ENCODE measurements at places on chromosomes 4 and X.

DNA sequence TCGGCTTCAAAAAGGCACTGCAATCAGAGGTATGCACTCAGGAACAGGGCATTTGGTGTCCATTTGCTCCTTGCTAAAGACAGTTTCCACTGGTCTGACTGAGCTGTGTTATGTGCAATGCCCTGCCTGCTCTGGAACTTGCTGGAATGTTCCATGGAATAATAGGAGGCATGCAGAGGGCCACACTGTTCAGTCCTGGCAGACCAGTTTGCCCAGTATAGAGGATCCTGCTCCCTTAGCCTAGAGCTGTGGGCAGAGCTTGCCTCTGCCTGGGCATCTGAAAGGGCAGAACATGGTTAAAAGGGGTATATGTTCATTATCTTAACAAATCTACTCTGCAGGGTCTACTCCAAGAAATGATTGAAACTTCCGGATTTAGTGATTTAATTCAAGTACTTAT lies 27.8 kb upstream of the CD99L2 start:
- no peak for DNase-seq

- DNase-seq: no peak
These were observed 292.9 kb downstream of the IL1RAPL1 start for GRCh38 chrX:28880136-28880535.

GRCh38 chrX:130295519-130296296 lies 27.0 kb upstream of the ZNF280C start:
- DNase-seq: no peak

GRCh38 chr4:147560625-147561024 lies 56.6 kb upstream of the TMEM184C start:
- no peak for DNase-seq

GRCh38 chr4:114036426-114036825 lies 57.0 kb upstream of the ARSJ start:
- DNase-seq: no peak

GRCh38 chr4:141158219-141158618 lies 24.9 kb upstream of the RNF150 start:
- no peak for DNase-seq

DNA sequence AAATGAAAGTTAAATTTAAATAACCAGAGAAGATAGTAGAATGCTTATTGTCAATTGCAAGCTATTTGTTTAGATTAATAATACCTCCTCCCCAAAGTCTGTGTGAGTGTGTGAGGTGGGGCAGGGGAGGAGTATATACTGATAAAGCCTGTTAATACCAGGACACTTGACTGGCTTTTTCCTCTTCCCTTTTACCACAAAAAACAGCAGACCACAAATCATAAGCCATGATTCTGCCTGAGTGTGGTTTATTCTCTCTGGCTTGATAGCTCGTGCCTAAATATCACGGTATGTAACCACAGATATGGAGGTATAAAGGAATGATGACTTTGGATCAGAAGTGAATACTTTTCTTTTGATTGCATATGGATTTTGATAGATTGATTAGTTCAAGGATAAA lies 21.9 kb upstream of the SCRG1 start:
- no peak for DNase-seq

DNA sequence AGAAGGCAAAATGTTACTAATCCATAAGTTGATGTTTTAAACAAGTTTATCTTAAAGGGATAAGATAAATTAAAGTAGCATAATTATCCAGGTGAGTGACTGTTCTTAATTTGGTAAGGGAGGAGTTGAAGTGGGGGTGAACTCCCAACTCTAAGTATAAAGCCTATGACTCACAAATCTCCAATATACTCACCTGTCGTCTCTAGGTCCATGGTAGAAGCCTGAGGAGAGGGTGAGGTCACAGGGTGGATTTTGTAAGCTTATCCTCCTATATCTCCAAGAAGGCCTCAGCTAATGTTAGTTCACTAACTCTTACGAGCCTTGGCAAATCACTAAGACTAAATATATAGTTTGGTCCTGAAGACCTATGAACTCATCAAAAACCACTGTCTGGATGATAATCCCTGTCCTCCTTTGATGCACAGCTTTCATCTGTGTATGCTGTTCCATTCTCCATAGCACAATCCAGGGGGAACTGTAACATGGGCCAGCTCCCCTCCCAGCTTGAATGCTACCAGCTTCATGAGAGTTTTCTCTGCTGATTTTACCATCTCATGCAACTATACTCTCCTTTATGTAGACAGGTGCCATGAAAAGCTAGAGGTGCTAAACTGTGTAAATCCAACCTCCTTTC lies 158.7 kb downstream of the BTC start:
- no peak for DNase-seq

DNA sequence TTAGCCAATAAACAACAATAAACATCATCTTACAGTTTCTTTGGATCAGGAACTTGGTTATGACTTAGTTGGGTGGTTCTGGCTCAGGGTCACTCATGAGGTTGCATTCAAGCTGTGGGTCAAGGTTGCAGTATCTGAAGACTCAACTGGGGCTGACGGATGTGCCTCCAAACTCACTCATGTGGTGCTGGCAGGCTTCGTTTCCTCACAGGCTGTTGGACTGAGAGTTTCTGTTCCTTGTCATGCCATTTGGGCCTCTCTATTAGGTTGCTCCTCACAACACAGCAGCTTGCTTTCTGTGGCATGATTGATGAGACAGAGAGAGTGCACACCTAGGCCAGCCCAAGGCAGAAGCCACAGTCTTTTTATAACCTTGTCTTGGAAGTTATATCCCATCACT lies 20.7 kb downstream of the FRMPD3 start:
- no peak for DNase-seq

GRCh38 chrX:69014200-69014599 lies 151.1 kb downstream of the PJA1 start:
- DNase-seq: no peak

DNA sequence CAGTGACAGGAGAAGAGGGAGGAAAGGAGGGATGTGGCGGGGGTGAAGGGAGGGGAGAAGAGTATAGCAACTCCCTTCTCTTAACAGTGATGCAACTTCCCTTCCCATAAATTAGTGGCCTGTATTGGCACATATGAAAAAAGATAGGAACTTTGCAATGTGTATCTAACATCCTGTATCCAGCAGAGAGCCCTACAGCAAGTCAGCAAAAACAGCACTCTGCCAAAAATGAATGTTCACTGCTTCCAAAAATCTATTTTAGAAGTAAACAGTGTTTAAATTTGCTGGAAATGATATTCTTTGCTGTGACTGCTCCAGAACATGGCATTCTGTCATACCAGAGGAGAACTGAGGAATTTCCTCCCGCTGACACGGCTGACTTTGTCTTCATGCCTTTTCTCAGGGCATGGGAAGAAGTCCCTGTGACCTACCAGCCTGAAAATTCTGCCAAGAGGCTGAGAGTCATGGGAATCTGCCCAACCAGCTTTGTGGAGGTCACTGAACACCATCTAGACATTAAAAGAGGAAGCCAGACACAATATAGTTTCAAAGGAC lies 343.4 kb upstream of the RASGEF1B start:
- no peak for DNase-seq

DNA sequence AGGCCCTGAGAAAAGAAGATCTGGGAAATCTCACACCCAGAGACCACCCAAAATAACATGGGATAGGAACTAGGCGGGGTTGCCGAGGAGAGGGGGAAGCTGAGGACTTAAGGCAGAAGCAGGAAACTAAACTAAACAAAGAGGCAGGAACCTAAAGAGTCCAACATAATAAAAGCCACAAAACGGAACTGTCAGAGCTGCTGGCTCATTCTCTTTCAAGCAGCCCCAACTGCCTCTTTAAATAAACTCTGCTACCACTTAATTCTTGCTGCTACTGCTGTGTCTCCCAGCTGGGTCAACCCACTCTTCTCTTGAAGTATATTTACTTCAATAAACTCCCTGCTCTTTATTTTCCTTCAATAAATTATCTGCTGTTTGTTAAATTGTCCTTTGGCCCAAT lies 44.5 kb downstream of the MAGEB16 start:
- DNase-seq: no peak

- DNase-seq: no peak
These were observed 82.9 kb downstream of the PDLIM5 start for GRCh38 chr4:94534401-94535312.

GRCh38 chr4:3467601-3468031 lies 4.5 kb downstream of the DOK7 start:
- no peak for DNase-seq

- no peak for DNase-seq
These were observed 296.4 kb downstream of the GPAT3 start for GRCh38 chr4:83832110-83832825.

DNA sequence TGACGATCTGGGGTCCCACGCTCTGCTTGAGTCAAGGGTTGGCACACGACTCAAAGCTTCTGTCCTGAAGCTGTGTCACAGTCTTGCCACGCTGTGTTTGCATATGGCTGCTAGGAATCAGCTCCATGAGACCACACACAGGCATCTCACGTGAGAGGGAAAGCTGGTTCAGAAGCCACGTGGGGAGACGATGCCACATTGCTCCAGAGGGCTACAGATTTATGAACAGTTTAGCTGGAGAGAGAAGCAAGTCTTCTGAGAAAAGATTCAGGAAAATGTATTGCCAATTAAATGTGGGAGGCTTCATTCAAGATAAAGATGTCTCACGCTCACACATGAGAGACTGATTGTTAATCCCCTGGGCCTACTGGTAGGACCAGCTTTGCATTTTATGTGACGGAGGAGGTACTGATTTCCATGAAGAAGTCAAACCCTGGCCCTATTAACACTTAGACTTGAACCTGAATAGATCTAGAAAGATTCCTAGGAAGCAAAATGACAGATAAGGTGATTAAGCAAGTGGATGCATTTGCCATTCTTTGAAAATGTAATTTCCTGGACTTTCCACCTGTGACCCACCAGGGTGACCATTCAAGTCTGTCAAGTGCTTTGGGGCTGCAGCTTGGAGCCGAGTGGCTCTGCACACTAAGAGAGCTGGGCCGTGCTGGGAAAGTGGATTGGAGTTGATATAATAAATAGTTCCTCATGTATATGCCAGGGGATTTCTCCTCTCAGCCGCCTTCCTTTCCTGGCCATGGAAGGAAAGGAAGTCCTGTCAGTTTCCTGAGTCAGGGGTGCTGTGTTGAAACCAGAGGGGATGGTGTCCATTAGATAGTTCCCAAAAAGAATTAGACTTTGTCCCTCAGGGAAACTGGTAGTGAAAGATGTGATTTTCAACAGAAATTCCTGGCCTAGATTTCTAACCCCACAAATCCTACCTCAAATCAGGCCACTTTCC lies 29.0 kb downstream of the ENPP6 start:
- no peak for DNase-seq

GRCh38 chr4:16231570-16232245 lies 5.4 kb upstream of the TAPT1 start:
- DNase-seq: no peak

DNA sequence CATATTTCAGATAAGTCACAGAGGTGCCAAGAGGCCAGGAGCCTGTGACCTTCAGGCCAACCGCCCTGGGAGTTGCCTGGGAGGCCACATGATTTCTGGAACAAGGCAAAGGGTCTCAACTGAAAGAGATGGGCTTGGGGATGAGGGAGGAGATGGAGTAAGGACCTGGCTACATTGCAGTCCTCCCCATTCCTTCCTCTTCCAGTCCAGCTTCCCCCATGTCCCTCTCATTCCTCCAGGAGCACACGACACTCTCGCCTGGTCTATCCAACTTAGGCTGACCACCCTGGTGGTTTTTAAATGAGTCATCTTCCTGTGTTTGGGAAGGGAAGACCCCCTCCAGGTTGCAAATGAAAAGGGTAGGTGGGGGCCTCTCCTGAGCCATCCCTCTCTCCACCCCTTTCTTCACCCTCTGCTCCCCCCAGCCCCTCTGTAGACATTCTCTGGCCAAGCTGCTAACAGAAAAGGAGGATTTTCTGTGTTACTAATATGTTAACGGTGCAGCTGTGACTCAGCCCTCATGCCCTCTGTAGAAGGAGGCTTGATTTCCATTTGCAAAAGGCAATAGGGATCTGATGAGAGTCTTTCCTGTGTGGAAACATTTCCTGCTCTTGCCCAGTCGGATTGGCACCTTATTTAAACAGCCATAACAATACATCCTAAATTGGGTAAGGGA lies 79.2 kb downstream of the RTL5 start:
- no peak for DNase-seq

DNA sequence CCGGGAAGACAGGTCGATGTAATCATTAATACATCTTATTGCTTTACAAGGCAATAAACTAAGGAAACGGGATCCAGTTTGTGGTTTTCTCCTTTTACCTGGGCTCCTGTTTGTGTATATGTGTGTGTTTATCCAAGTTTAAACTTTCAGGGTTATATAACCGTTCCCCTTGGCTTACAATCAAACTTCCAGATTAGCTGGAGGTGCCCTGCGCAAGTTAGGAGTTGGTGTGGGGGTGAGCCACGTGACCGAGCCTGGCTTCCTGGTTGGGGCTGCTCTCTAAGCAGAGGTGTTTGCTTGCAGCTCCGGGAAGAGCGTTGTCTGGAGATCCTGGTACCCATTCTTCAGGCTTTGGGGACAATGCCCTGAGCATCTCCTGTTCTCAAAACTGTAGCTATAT lies 129.2 kb downstream of the FHDC1 start:
- DNase-seq: no peak

DNA sequence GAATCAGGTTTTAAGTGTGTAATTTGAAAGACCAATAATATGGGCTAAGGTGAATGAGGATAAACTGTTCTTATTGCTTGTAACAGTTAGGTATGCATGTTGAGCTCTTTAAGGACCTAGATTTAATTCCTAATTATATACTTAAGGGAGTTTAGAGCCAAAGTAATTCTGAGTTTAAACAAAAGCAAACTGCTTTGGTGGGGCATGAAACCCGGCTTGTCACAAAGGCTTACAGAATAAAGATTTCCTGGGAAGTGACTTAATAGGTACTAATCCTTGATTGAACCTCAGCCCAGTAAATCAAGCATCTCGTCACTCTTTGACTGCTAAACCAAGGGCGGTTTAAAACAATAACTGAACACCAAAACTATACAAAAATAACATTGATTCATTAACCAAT lies 1324.2 kb downstream of the RPA4 start:
- no peak for DNase-seq

DNA sequence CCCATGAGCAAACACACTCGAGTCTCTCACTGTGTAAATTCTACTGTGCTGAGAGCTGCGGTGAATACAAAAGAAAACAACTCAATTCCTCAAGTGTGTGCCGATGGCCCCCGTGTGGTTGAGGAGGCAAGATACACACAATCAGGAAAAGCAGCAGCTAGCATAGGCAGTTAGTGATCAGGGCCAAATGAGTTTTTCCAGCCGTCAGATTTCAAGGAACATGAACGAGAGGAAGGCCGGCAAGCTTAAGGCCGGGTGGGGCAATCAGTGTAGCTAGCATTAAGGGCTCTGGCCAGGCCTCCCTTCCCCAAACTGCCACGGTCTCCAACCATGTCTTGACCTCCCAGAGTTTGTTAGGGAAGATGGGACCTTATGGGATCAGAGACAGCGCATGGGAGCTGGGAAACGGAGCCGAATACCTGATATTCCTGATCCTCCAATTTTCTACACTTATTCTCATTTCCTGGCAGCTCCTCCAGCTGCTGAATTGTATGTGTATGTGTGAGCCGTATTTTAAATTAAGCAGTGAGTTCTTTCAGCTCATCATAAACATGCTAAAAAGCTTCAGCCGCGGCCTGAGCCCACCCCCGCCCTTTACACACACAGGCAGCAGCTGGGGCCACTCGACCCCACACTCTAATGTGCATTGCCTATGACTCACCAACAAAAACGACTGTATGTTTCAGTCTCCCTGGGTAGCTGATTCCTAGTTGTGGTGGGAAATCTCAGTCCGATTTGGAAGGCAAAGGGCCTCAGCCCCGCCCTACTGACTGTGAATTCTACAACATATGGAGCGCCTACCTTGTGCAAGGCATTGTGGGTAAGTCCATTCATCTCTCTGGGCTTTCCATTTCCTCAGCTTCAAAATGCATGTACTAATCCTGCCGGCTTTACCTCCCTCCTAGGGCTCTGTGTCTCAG lies 59.9 kb downstream of the RTL9 start:
- DNase-seq: no peak

GRCh38 chr4:26372076-26372475 lies 51.3 kb downstream of the RBPJ start:
- no peak for DNase-seq
